ENCODE measurements at places on chromosomes 16 and 17. TPM values are rescaled to one million over a fixed set of nuclear protein-coding genes. Genes with fewer than 3 reads are reported as not detected.

DNA sequence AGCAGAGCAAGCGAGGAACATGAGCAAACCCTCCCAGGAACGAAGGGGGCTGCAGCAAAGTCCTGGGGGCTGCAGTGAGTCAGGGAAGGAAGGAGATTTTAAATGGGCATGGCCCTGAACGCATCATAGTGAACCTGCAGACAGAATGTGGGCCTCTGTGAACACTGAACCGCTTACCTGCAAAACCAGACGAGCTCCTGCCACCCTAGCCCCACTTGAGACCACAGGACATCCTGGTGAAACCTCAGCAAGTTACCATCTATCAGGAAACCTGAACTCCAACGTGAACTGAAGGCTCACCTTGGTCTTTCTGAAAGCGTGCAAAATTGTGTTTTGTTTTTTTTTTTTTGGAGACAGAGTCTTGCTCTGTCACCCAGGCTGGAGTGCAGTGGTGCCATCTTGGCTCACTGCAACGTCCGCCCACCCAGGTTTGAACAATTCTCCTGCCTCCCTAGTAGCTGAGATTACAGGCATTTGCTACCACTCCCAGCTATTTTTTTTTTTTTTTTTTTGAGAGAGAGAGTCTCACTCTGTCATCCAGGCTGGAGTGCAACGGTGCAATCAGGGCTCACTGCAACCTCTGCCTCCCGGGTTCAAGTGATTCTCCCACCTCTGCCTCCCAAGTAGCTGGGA lies 30.8 kb downstream of the FANCA start:
- no peak for DNase-seq

- DNase-seq = no peak
These were observed 49.4 kb downstream of the RPH3AL start for GRCh38 chr17:303168-303567.

DNA sequence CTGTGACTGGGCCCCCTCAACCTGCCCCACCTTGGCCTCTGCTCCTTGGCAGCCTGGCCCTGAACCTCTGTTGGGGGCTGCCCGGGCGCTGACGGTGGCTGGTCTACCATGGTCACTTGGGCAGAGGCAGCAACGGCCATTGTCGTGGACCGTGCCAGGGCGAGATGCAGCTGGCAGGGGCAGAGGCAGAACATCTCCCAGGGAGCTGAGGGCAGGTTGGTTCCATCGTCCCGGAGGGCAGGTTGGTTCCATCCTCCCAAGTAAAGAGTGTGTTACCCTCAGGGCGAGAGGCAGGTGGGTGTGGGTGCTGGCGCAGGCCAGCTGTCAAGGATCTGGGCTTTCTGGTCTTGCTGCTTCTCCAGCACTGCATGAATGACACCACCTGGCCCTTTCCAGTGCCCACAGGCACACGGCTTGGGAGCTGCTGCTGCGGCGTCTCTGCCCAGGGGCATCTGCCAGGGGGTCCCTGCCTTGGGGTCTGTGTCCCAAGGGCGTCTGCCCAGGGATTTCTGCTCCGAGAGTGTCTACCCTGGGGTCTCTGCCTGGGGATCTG lies 12.0 kb downstream of the ACSF3 start:
- DNase-seq = no peak

DNA sequence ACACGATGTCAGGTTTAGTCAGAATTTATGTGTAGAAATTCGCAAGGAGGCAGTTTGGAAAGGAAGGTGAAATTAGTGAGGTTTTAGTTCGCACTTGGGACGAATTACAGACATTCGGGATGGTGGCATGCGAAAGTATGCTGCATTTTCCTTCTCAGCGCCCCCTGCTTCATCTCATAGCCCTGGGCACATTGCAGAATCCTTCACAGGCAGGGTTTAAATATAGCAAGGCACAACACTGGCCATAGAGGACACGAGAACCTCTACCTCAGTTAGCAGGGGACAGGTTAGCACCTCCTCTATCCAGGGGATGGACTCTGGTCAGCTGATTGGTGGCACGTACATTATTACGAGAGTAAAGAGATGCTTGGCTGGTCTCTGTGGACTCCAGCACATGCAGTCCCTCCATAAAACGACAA lies 47.5 kb downstream of the MAP2K6 start:
- DNase-seq = no peak

DNA sequence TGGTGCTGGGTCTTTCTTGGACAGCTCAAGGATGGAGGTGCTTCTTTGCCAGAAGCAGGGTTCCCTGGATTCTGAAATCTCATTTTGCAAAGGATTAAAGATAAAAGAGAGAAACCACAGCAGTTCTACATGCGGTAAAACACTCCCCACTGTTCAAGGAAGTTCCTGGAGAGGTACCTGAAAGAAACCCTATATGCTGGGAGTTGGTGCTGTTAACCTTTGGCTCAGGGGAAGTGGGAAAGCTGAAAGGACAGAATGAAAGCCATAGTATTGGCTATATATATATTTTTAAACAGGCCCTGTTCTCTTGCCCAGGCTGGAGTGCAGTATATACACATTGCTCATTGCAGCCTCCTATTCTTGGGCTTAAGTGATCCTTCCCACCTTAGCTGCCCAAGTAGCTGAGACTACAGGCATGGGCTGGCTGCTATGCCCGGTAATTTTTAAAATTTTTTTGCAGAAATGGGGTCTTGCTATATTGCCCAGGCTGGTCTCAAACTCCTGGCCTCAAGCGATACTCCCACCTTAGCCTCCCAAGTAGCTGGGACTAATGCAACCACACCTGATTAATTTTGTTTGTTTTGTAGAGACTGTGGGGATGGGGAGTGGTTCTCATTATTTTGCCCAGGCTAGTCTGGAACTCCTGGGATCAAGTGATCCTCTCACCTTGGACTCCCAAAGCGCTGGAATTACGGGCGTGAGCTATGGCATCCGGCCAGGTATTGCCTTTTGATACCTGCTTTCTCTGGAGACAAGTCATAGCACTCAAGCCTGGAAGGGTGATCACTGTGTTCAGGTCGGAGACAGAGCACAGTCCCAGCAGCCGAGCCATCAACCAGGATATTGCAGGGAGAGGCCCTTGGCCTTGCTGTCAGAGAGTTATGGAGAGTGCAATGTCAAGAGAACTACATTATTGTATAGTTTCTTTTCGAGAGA lies 55.2 kb downstream of the MSI2 start:
- DNase-seq = no peak

DNA sequence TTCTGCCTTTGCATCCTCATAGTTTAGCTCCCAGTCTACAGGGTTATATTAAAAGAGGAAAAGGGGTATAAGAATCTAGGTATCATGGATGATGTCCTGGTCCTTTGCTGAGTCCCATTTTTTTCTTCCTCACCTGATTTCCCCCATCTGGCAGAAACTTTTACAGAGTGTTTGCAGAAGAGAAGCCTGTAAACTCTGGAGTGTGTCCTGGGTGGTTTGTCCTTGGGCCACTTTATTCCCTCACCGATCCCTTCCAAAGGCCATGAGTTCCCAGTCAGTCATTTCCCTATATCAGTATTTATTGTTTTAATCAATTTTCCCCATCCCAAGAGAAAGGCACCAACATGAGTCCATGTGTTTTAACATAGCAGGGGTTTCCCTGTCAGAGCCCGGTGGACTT lies 638.2 kb downstream of the WWOX start:
- DNase-seq = no peak

GRCh38 chr16:84396537-84397008 lies 28.2 kb downstream of the ATP2C2 start:
- DNase-seq = no peak

DNA sequence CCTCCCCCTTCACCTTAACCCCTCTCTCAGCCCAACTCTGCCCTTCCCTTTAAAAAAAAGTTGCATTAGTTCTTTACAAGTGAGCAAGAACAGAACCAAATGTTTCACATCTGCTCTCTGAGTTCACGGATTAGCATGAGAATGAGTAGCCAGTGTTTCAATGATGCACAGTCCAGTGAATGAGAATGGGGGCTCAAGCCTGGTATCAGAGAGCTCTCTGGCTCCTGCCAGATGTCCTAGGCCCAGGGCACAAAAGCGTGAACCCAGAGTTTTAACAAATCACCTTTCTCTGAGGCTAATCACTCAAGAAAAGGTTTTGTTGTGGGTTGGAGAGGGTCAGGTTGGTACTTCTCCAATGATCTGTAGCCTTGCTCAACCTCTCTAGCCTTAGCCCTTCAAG lies 41.5 kb upstream of the HS3ST3A1 start:
- DNase-seq = peak; percentile 14

- no peak for DNase-seq
These were observed 134.4 kb downstream of the SKAP1 start for GRCh38 chr17:48295362-48296288.

DNA sequence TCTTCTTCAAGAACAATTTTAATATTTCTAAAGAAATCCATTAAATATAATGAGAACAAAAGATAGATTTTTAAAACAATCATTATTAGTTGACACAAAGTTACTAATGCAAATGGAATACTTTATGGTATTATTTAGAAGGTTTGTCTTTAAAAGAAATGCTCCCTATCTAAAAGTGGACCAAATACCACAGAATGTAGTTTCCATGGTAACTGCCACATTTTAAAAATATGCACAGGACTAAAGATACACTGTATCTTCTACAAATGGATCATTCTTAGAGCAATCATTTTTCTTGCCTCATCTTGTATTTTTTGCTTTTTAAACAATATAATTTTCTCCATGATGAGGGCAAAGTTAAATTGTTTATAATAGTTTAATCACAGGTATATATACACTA lies 296.0 kb downstream of the CEP112 start:
- no peak for DNase-seq

- no peak for DNase-seq
These were observed 156.4 kb upstream of the ANKFN1 start for GRCh38 chr17:55996826-55997225.

GRCh38 chr17:32335687-32336086 lies 6.3 kb downstream of the C17orf75 start:
- DNase-seq = no peak

GRCh38 chr16:85436207-85436606 lies 176.9 kb upstream of the GSE1 start:
- DNase-seq = no peak

- no peak for DNase-seq
These were observed 7.5 kb upstream of the EDC4 start for GRCh38 chr16:67865318-67865717.

GRCh38 chr17:63249256-63250004 lies 196.7 kb downstream of the CYB561 start:
- no peak for DNase-seq

DNA sequence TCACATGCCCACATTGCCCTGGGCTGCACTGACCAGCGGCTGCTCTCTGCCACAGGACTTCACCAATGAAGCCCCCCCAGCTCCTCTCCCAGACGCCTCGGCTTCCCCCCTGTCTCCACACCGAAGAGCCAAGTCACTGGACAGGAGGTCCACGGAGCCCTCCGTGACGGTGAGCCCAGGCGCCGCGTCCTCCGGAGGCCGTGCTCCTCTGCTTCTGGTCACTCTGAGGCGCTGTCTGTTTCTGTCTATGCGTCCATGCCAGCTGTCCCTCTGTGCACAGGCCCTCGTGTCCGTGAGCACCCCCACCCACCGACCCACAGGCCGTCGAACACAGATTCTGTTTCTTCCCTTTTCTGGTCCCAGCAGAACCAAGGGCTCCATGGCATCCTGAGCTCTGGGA lies 62.6 kb downstream of the PLD6 start:
- DNase-seq = no peak

DNA sequence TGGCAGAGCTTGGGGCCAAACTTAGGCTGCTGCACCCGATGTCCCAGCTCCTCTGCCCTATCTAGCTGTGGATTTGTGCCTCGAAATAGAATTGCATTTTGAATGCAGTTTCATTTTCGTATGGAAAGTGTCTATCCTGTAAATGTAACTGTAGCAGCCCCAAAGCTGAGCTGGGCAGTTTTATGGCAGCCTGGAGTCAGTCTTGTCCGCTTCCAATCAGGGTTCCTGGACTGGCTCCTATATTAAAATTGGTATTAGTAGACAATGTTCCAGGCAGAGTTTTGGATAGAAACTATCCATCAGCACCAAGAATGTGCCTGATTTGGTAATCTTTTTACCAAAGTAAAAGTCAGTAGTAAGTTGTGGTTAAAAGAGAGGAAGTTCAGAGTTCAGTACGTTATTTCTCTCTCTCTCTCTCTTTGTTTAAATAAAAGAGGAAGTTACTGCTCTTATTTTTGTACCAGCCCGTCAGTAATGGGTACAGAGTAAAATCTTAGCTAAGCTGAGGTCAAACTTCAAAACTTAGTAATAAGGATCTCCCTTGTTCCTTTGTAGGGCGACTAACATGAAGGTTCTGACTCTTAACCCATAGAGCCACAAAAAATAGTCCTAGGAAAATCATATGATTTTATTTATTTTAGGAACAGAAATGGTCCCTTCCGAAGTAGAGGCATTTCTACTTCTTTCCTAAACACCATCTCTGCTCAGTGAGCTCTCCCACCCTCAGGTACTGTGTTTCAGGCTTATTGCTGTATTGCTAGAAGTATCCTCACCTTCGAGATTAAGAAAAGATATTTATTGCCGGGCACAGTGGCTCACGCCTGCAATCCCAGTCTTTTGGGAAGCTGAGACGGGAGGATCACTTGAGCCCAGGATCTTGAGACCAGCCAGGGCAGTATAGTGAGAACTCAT lies 28.0 kb downstream of the PRKCB start:
- peak; percentile 41 for DNase-seq

- no peak for DNase-seq
These were observed 25.6 kb upstream of the CRHR1 start for GRCh38 chr17:45758544-45758943.

DNA sequence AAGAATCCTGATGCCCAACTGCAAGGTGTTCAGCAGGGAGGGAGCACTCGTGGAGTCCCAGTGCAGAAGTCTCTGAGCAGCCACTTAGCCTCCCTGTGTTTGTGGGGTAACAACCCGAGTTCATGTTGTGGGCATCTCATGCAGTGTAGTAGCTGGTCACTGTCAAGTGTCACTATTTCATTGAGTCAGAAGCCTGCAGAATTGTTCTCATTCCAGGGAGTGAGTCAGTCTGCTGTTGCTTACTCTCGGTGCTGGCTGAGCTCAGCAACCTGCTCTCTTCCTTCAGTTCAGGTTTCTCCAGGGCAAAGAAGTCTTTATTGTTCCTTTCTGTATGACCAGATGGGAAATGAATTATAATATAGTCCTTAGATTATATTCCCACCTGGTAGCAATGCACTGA lies 24.1 kb downstream of the HMOX2 start:
- DNase-seq = peak; percentile 73

DNA sequence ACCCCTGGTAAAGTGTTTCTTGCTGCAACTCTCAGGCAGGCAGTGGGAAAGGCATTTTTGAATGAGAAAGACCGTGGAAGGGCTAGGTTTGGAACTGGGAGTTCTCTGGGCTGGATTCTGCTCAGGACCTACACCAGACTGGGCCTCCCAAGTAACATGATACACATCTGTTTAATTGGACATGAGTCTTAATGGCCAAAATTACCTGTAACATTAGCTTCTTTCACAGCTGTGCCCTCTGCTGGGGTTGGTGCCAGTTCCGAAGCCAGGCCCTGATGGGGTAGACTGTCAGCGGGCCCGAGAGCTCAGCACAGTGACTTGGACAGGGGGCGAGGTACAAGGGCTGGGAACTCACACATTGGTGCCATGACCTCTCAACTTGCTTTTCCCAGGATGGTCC lies 118.9 kb upstream of the IRX3 start:
- DNase-seq = no peak

GRCh38 chr16:63776034-63776433 lies 1345.8 kb downstream of the CDH11 start:
- DNase-seq = no peak

Gene NRN1L
- total RNA-seq = not detected

Gene ALOX15B
- total RNA-seq = not detected

Gene MAPT
- total RNA-seq = 1.7 TPM

Gene ITGAD
- total RNA-seq = not detected

Gene SLC5A11
- not detected for total RNA-seq

Gene GAS2L2
- total RNA-seq = 1.4 TPM

Gene EIF3CL
- 75.1 TPM for total RNA-seq

Gene TBC1D3G
- 1.4 TPM for total RNA-seq

Gene SLC13A5
- 0.48 TPM for total RNA-seq

Gene SDR42E2
- not detected for total RNA-seq

Gene GLOD4
- total RNA-seq = 24.3 TPM
